Islet precursor cell (in vitro differentiated cells): ENCODE measurements at places on chromosomes 3 and 15.

- no peak for DNase-seq
These were observed 174.6 kb downstream of the KLHL25 start for GRCh38 chr15:85619992-85620689.

DNA sequence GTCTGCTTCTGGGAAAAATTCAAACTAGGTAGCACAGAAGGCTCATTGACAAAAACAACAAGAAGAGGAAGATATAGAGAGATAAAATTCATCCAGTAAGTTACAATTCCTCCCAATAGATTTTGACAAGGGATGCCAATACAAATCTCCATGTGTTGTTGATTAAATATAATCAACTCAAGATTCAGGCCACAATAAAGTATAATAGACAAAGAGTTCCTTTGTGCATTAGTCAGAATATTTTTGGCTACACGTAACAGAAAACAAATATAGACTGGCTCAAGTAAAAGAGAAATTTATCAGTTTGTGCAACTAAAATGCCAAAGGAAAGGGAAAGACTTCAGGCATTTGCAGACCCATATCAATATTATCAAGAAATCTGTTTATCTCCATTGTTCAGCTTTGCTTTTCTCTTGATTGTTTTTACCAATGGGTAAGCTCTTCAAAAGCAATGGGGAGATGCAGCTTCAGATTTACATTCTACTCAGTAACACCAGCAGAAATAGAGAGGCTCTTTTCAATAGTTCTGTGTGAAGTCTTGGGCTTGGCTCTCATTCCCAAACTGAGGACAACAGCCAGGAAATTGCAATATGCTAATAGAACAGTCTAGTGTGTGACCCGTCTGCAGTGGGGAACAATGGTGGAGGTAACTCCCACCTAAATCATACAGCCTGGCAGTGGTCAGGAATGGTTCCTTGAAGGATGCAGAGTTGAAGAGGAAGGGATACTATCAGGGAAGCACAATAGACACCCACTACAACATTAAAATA, 77.6 kb upstream of the PROK2 start:
- no peak for DNase-seq

- no peak for DNase-seq
These were observed 10.5 kb downstream of the IL17RD start for GRCh38 chr3:57154470-57155309.

- no peak for DNase-seq
These were observed 515.6 kb downstream of the ZIC1 start for GRCh38 chr3:147924755-147925154.

DNA sequence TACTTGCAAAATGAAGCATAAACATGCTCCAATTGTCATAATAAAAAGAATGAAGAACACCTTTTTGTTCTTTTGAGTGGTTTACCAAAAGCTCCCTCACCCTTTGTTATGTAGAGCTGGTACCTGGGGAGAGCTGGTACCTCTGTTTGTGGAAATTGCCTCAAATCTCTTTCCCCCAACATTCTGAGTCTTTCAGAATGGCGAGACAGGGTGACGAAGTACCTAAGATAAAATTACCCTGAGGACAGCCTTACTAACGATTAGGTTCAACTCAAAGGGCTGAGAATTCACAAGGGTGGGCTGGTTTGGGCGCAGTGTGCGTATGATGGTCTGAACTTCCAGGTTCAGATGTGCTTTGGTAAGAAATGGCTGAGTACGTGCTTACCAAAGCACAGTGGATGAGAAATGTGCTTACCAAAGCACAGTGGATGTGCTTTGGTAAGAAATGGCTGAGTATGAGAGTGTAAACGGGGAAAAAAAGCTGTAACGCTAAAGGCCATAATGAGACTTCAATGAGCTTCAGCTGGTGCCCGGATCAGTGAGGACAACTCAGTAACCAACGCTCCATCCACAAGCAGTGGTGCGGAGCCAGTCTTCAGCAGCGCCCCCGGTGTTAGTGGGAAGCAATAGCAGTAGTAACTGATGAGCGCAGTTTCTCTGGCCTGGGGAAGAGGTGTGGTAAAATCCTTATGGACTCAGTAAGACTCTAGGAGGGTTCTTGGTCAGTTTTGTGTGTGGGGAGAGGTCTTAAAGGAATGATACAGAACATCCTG, 72.3 kb upstream of the LRIG1 start:
- peak; percentile 78 for DNase-seq

- no peak for DNase-seq
These were observed 52.3 kb downstream of the WNT5A start for GRCh38 chr3:55434789-55435188.

- no peak for DNase-seq
These were observed 2.4 kb upstream of the RNU5B-1 start for GRCh38 chr15:65302061-65302460.

- DNase-seq = no peak
These were observed 936.1 kb downstream of the TUSC7 start for GRCh38 chr3:117645561-117646242.

GRCh38 chr3:152997526-152997925, 162.6 kb downstream of the P2RY1 start:
- DNase-seq = no peak

- peak; percentile 9 for DNase-seq
These were observed 208.9 kb upstream of the ST8SIA2 start for GRCh38 chr15:92184679-92185230.

GRCh38 chr15:98609144-98609852, 39.0 kb upstream of the IGF1R start:
- peak; percentile 96 for DNase-seq

- no peak for DNase-seq
These were observed 243.5 kb upstream of the MANF start for GRCh38 chr3:51141573-51141972.

- DNase-seq = peak; percentile 83
These were observed 10.3 kb upstream of the KIF7 start for GRCh38 chr15:89665449-89666181.

- DNase-seq = peak; percentile 5
These were observed 48.5 kb upstream of the XCR1 start for GRCh38 chr3:46075816-46076215.

DNA sequence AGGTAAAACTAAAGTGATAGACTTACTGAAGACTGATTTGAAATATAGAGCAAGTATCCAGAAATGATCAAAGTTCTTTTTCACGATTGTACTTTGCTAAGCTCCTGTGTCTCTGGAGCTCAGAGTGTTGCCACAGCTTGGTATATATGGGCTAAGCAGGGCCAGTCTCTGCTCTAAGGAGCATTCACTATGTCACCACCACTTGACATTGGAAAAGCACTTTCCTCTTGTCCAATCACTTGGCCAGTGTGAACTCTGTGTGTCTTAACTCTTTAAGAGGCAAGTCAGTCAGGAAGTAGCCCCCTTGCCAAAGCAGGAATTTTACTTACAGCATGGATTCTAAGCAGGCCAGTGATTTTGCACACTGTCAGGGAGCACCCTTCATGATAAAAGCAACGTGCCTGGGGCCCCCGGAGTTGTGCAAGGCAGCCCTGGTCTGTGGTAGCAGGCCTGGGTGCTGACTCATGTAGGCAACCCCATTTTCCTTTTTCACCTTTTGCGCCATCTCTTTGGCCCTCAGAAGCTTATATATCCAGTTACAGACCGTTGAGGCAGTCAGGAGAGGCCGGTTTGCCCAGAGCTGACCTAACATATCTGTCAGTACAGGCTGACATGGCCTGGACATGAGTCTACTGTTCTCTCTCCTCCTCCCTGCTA, 73.0 kb downstream of the HCN4 start:
- DNase-seq = no peak

DNA sequence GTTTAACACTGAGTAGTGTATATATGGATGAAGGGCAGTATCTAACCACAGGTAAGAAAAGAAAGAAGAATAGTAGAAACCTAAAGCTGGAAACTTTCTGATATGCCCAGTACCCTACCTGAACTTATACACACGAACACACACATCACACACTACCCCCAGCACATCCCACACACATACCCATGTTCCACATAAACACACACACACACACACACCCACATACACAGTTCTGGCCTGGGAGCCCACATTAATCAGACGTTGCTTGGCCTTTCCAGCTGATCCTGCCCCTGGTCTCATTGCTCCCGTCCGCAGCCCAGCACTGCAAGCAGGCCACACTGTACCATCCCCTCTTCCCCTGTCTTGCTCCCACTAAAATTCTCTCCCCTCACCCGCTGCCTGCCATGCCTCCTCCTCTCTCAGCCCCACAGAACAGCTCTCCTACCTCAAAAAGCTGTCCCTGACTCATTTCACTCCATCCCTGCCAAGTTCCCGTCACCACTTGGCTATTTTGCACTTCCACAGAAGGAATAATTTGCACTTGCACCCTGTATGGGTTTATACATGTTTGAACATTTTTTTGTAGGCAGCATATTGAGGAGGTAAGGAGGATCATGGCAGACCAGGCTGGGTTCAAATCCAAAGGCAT, 185.8 kb upstream of the PPP2R3A start:
- no peak for DNase-seq

GRCh38 chr3:196159952-196160804, 51.0 kb downstream of the ZDHHC19 start:
- DNase-seq = no peak

- DNase-seq = no peak
These were observed 17.1 kb downstream of the TJP1 start for GRCh38 chr15:29805043-29805707.

DNA sequence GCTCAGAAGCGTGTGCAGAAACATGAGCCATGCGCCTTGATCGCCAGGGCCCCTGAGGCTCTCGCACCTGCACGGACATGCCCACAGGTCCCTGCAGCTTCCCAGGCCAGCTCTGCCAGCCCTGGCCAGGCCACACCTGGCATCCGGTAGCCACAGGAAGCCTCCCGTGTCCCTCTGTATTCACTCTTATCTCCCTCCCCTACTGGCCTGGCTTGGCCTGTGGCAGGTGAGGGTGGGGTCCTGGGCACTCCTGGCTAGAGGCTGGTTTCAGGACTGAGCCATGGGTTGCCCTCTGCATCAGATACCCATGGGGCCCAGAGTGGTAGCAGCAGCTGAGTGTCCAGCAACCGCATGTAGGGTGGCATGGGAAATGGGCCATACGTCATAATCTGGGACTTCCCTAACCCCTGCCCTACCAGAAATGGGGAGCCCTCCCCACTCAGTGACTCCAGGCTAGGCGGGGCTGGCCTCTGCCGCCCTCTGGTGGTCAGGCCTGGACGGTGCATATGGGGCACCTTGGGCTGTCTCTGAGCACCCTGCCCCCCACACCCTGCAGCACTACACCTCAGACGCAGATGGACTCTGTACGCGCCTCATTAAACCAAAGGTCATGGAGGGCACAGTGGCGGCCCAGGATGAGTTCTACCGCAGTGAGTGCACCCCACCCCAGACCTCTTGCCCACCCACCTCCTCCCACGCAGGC, 12.6 kb upstream of the LMAN1L start:
- DNase-seq = peak; percentile 75

DNA sequence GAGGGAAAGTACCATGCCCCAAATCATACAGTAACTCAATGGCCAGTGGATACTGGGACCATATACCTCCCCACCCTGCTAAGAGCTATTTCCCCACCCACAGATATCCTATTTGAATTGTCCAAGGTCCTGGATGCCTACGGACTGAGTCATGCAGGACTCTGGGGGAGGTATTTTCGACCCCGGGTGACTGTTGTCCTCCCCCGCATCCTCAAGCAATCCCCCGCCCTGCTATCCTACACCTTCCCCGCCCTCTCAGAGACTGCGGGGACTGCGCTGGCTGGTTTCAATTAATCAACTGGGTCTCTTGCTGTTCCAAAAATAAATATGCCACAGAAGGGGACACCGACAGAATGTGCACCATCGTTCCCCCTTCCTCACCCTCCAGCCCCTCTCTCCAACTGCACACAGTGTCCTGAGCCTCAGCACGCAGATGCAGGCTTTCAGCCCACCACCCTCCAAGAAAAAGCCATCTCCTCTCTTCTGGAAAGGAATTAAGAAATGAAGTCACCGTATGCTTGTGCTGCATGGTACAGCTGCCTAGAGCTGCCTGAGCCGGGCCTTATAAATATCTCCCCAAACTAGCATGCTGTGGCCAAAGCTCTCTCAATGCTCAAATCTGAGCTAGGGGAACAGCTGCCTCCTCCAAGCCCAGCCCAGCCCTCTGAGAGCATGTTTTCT, 8.1 kb downstream of the CAV3 start:
- peak; percentile 95 for DNase-seq

GRCh38 chr15:99118801-99119546, 14.1 kb downstream of the SYNM start:
- peak; percentile 42 for DNase-seq

DNA sequence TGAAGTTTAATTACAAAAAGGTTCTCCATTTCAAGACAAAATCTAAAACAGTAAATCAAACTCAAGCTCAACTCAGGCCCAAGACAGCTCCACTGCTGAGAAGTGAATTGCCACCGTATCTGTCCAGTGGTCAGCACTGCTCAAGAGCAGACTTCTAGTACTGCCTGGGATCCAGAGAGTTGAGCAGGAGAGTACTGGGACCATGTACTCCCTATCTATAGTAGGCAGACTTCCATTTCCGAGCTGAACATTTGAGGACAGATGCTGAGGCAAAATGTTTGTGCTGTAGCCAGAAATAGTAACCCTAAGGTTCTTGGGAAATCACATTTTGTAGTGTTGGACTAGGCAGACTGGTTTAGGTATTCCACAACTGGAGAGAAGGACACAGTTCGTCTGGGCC, 44.1 kb downstream of the MRPL3 start:
- no peak for DNase-seq

GRCh38 chr3:108114423-108115065, 23.7 kb upstream of the CD47 start:
- DNase-seq = no peak

GRCh38 chr3:87006844-87007439, 16.0 kb upstream of the VGLL3 start:
- no peak for DNase-seq

- no peak for DNase-seq
These were observed 113.8 kb downstream of the ADAMTSL3 start for GRCh38 chr15:83767741-83768140.

GRCh38 chr15:57554063-57554811, 37.5 kb upstream of the MYZAP start:
- peak; percentile 67 for DNase-seq

DNA sequence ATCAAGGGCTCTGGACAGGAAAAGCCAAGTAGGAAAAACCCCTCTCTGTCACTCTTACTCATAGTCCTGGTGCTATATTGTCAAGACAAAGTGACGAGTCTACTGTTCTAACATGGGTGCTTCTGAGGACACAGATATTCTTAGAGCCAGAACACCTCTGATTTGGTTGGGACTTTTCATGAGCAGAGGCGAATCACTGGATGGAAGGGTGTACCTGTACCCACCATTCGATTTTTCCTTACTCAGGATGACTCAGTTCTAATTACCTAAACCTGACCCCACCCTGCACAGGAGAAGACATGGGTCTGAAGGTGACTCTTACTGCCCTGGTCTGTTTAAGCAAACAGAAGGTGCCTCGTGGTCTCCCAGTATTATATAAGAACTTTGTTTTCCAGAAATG, 58.5 kb downstream of the ABCC5 start:
- no peak for DNase-seq

- DNase-seq = peak; percentile 52
These were observed 4.7 kb downstream of the PLA2G4F start for GRCh38 chr15:42151736-42152135.

- DNase-seq = no peak
These were observed 99.8 kb upstream of the NR2F2 start for GRCh38 chr15:96230526-96231181.
